ENCODE measurements at places on chromosomes 2 and 18.

- DNase-seq = no peak
These were observed 14.0 kb downstream of the ATP8B1 start for GRCh38 chr18:57789090-57789489.

DNA sequence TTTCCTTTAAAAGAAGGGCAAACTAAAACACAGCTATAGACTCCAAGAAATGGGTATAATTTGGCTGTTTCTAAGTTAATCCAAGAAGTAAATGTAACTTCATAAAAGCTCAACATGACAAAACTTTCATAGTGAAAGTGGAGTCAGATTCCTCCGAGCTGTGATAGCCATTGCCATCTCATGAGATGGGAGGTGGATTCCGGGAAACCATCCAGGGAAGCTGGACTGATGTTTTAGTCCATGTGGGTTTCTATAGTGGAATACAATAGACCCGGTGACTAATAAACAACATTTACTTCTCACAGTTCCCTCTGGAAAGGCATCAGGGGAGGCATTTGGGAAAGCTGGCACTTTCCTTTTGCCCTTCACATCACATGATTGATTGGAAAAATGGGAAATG lies 10.0 kb upstream of the LAPTM4A start:
- DNase-seq = no peak

GRCh38 chr2:46893269-46893939 lies 22.2 kb downstream of the MCFD2 start:
- no peak for DNase-seq

GRCh38 chr2:202355993-202356505 lies 20.1 kb upstream of the BMPR2 start:
- DNase-seq = no peak

GRCh38 chr2:107553539-107553938 lies 273.2 kb upstream of the RGPD4 start:
- no peak for DNase-seq

DNA sequence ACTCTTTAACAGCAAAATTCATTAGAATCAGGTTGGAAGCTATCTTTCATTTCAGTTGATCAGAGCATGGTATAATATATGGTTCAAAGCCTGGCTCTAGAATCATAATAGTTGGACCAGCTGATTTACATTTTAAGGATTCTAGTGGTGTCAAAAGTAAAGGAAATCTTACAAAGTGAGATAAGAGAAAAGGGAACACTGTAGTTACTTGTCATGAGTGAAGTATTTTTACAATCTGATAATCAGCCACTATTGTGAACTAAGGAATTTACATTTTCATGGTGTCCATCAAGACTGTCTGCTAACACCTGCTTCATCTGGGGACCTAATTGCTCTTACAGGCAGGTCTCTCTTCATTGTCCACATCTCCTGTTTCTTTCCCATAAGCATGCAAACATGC lies 161.1 kb downstream of the SLC39A10 start:
- no peak for DNase-seq

All from activated naive CD8-positive, alpha-beta T cell treated with anti-CD3 and anti-CD28 coated beads, Interleukin-2, amount 50 U/mL, for 16 hours (primary cell).